Neural progenitor cell (in vitro differentiated cells): ENCODE measurements at places on chromosomes 7 and 10. TPM values are rescaled to one million over a fixed set of nuclear protein-coding genes. Genes with fewer than 3 reads are reported as not detected.

- no peak for DNase-seq
Measured at GRCh38 chr10:61589547-61590243, 73.0 kb upstream of the CABCOCO1 start.

Gene UNCX
- not detected in 2 replicates for total RNA-seq

- no peak for DNase-seq
Measured at GRCh38 chr7:7228472-7228871, 46.1 kb downstream of the C1GALT1 start.

GRCh38 chr7:151549644-151550043 is 29.9 kb upstream of the RHEB start:
- DNase-seq = no peak

DNA sequence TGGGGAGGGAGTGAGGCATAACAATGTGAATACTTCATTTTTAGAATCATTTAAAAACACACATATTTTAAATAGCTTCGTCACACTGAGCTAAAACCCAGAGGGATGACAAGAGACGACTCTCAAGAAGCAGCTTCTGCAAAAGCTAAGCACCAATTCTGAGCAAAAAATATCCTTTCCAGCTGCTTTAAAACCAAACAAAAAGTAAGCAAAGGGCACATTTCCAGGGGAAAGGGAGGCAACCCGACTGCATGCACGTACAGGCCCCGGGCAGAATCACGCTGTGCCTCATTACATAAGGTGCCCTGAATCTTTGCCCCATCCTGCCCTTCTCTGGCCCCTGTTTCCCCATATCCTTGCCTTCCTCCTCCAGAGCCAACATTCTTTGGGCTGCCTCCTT is 78.4 kb downstream of the DGKI start:
- no peak for DNase-seq

Gene OR2A42
- 0.15 TPM in 1 of 2 replicates, not detected in the other for total RNA-seq
